IPS DF 19.7 (cell line): ENCODE measurements at places on chromosomes 4 and X.
A peak's percentile ranks its signal among the peaks of the same experiment; 100 is the strongest.

DNA sequence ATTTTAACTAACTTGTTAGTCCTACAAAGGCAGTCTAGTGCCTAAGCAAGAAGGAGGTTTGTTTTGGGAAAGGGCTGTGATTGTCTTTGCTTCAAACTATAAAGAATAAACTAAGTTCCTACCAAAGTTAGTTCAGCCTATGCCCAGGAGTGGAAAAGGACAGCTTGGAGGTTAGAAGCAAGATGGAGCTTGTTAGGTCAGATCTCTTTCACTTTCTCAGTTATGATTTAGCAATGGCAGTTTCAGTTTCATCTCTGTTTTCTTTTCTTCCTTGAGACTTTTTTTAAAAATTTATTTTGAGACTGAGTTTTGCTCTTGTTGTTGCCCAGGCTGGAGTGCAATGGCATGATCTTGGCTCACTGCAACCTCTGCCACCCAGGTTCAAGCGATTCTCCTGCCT lies 82.9 kb upstream of the NLGN4X start:
- no peak for DNase-seq

DNA sequence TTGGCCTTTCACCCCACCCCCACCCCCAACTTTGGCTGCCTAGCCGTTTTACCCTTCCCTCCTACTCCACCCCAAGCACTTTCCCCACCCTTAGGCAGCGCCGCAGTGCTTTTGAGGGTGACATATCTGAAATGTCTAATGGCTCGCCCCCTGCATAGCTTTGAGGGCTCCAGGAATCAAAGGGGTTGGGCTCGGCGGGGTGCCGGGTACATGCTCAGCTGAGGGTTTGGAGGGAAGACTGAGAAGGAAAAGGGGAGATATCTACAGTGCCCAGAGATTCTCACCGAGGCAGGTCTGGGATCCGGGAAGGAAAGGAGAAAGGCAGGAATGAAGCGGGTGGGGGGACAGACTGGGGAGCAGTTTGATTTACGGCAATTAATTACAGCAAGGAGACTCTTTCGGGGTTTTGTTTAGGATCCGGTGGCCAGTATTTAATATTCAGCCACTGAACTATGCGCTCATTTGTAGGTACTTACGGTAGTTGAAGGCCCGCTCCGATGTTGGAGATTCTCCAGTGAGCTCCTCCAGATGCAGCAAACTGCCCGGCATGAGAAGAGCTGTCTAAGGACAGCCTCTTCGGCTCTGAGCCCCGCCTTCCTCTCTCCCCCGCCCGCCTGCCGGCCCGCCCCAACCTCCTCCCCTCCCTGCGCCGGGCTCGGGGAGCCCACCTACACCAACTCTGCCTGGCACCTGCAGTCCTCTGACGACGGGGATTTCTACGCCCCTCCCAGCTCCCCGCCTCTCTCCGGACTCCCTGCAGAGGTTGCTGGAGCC lies at the start of gene IGSF1:
TSS of gene IGSF1 (minus strand) at position 569 of the 774 bp plus-strand sequence. CDS start 2,632 bp downstream, outside the sequence.
- peak; percentile 65 for DNase-seq

DNA sequence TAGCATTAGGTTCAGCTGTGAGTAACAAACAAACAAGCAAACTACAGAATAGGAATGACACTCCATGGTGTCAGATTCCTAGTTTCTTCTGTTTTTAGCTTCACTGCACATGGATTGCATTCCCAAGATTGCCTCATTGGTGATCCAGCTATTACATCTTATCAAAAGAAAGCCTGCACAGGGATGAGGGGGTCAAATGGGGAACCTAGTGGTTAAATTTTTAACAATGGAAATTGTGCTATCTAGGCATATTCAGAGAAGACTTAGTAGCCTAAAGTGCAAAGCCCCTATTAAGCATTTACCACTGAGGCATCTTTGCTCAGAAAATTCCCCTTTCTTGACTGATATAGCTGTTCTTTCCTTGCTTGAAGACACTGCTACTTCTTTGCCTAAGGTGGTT lies 3.9 kb upstream of the TTC29 start:
- DNase-seq: no peak

DNA sequence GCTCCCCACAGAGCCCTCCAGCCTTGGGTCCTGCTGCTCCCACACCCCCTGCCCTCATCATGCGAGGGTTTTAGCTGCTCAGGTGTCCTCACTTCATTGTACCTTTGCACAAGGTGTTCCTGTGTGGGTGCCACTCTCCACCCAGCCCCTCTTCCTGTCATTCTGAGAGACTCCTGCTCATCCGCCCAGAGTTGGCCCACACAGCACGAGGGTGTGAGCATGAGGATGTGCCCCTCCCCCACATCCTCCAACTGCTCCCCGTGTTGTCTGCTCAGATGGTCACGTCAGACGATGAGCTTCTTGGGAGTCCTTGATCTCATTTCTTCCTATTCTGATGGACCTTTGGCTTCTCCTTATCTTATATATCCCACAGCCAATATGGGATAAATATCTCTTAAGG lies 53.2 kb downstream of the HTT-AS start:
- DNase-seq: no peak

- DNase-seq: no peak
Measured at GRCh38 chr4:79404666-79405065, 3.4 kb downstream of the GK2 start.

DNA sequence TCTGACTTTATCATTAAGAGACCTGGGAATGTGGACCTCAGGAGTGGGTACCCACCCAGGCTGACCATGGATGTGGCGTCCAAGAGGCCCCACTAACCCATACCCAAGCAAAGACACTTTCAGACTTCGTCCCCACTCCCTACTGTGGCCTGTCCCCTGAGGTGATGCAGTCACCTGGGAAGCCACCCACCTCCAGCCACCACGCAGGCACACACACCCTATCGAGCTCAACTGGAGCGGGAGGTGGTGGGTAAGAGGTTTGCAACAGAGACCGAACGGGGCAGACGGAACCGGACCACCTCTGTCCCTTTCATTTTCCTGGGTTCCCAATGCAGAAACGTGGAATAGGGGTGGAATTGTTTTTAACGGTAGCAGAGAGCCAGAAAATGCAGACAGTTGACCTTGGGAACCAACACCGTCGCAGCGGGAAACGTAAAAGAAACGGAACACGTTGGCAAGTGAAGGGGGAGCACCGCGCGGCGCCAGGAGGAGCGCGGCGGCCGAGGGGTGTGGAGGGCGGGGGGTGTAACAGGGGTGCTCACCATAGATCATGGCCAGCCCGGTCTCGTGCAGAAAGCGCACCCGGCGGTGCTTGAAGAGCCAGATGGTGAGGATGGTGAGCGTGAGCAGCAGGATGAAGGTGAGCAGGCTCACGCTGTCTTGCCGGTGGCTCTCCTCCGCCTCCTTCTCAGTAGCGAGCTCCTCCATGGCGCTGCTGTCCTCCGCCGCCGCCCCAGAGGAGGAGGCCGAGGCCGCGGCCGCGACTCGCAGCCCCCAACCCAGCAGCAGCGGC lies 559 bp downstream of the SLC9A7 start:
- no peak for DNase-seq

- no peak for DNase-seq
Measured at GRCh38 chr4:150215601-150216000, 137.4 kb downstream of the DCLK2 start.

DNA sequence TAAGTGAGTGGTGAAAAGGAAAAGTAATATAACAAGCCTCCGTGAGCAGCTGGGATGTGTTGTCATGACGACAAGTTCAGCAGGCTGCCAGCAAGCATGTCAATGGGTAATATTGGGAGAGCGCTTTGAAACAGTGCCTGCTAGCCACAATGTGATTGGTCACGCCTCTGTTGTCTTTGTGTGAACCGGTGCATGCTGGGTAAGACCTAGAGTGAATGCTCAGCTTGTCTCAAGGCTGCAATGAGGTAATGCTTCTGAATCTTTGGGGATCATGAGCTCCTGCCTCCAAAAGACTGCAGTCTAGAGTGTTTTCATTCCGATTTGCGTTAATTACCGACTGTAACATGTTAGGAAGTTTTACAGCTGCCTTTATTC lies 54.9 kb downstream of the STOX2 start:
- DNase-seq: peak; percentile 63

DNA sequence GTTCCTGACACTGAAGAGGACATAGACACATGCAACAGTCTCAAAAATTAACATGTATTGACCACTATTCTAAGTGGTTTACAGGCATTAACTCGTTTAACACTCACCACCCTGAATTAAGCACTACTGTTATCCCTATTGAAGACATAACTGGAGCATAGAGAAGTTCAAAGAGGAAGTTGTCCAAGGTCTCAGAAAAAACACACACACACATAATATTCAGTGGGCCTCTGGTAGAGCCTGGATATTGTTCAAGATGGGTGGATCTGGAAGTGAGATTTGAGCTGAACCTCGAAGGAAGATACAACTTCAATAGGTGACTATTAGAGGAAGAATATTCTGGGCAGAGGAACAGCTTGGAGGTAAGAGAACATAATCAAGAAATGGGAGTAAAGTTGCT lies 334.9 kb downstream of the HNRNPD start:
- no peak for DNase-seq

DNA sequence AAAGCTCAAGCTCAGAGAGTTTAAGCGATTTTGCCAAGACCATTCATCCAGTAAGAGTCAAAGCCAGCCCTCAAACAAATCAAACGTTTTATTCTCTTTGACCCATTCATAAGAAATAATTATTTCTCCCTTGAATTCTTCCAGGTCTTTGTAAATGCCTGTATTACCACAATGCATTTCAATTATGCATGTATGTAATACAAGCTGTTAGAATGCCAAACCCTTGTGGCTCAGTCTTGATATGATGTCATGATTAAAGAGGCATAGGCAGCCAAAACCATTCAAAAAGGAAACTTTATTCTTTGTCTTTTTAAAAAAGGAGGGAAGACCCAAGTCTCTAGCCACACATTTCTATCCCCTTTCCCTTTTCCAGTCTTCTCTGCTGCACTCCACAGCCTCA lies 56.5 kb upstream of the PGM2 start:
- no peak for DNase-seq

DNA sequence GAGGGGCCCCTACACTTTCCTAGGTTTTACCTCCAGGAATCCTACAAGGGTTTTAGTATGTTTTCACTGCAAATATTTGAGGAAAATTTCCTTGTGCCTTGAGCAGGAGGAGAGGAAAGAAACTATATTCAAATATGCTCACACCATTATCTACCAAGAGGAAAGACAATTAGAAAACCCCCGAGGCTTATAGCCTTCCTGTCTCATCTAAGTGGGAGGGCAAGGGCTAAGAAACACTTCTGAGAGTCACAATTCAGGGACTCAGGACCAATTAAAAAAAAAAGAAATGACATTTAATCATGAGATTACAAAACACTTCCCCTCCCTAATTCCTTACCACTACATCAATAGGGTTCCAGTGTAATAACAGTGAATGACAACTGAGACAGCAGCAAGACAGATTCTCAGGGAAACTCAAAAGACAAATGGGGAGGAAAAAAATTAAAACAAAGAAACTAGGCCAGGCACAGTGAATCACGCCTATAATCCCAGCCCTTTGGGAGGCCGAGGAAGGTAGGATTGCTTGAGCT lies 45.6 kb downstream of the ATRX start:
- DNase-seq: no peak

GRCh38 chr4:152598454-152598853 lies 62.6 kb upstream of the FBXW7 start:
- DNase-seq: no peak

DNA sequence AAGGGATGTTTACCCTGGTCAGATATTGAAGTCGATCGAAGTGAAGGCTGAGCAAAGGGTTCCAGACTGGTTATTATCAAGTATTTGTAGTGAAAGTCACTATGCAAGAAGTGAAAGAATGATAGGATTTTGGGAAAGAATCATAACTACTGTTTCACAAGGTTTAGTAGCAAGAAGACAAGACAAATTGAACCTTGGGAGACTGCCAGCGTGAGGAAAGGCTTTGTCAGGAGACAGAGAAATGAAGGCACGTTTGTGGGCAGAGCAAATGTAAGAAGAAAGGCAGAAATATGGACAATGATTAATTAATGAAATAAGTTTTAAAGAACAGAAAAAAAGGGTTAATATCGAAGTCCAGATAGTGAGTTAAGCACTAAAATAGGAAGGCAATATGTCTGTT lies 456.8 kb downstream of the TRIML1 start:
- no peak for DNase-seq

DNA sequence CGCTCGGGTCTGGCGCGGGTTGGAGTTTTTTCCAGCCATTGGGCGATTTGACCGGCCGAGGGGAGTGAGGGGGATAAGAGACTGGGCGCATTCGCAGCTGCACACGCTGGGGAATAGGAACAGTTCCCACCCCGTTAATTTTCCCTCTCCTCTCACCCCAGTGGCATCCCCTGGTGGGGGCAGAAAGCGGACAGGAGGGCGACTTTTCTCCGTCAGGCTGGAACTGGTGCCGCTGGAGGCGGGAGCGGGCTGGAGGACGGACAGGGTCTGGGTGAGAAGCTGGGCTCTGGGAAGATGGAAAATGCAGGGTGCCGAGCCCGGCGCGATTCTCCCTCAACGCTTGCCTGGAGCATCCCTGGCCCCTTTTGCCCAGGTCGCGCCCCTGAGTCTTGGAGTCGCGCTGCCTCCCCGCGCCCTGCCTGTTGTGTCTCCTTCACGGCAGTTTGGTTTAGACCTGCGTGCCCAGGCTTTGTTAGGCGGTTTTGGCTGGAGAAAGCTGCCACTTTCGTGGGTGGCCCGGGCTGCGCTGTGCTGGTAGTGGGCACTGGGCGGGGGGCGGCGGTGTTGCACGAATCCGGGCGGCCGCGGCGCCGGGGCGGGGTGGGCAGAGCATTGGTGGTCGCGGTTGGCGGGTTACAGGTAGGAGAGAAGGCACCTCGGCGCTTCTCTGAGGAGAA lies 2.0 kb downstream of the ADGRL3 start:
- no peak for DNase-seq

GRCh38 chrX:154720067-154720466 lies 30.8 kb downstream of the GAB3 start:
- no peak for DNase-seq

DNA sequence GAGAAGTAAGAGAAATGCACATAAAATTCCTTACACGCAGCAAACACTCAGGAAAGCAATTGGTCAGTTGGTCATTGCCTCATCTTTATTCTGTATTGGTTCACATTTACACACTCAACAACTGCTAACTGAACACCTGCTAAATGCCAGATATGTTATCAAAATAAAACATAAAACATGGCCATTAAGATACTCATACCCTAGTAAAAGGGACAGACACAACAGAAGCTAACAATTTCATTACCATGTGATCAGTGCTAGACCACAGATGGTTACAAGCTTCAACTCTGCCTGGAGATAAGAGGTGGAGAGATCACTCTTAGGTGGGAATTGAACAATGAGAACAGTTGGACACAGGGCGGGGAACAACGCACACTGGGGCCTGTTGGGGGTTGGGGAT lies 26.2 kb downstream of the TEC start:
- DNase-seq: no peak

DNA sequence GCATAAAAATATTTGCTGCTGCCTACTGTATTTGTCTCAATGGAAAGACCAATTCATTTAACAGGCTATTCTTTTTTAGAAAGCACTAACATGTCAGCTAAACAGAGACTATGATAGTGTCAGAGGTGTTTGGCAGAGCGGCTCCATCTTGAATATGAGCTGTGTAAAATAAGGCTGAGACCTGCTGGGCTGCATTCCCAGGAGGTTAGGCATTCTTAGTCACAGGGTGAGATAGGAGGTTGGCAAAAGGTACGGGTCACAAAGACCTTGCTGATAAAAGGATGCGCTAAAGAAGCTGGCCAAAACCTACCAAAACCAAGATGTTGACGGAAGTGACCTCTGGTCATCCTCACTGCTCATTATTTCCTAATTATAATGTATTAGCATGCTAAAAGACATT lies 41.8 kb downstream of the NPY5R start:
- no peak for DNase-seq

GRCh38 chr4:168634276-168634802 lies 137.5 kb downstream of the PALLD start:
- DNase-seq: no peak
